Immature natural killer cell (primary cell): ENCODE measurements at places on chromosomes 16 and 17. TPM values are rescaled to one million over a fixed set of nuclear protein-coding genes. Genes with fewer than 3 reads are reported as not detected.

- H3K36me3 ChIP-seq = no peaks in the 10 kb centered on the region
- H3K27ac ChIP-seq = no peak overlapping the region
- no peak for DNase-seq
- H3K4me1 ChIP-seq = no peaks in the 10 kb centered on the region
- no peaks in the 10 kb centered on the region for H3K27me3 ChIP-seq
Measured at GRCh38 chr16:61362585-61362984, 673.7 kb downstream of the CDH8 start.

DNA sequence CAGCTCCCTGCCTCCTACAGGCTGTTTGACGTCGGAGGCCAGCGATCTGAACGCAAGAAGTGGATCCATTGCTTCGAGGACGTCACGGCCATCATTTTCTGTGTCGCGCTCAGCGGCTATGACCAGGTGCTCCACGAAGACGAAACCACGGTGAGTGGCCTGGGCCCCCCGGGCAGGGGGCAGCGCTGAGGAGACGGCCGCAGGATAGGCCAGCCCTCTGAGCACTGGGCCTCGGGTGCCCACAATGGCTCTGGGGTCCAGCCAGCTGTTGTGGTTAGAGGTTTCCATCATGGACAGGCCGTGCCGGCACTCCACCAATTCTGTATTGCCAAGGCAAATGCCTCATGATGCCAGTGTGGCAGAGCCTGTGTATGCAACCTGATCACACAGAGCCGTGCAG lies 88.6 kb downstream of the AMFR start:
- no peaks in the 10 kb centered on the region for H3K27me3 ChIP-seq
- H3K4me3 ChIP-seq = no peak overlapping the region
- H3K27ac ChIP-seq = no peak overlapping the region
- H3K4me1 ChIP-seq = no peaks in the 10 kb centered on the region
- H3K36me3 ChIP-seq = no peaks in the 10 kb centered on the region
- no peak for DNase-seq

DNA sequence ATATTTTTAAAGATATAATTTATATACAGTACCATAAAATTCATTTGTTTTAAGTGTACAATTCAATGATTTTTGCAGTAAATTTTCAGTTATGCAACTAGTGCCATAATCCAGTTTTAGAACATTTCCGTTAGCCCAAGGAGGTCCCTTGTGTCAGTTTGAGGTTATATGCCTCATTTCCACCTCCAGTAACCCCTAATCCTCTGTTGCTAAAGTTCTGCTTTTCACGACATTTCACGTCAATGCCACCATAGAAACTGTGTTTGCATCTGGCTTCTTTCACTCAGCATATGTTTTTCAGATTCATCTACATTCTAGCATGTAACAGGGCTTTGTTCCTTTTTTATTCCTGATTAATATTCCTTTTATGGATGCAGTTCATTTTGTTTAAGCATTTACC lies 42.4 kb upstream of the NUDT7 start:
- no peak overlapping the region for H3K27ac ChIP-seq
- H3K36me3 ChIP-seq = no peaks in the 10 kb centered on the region
- H3K4me1 ChIP-seq = no peaks in the 10 kb centered on the region
- H3K4me3 ChIP-seq = no peak overlapping the region

DNA sequence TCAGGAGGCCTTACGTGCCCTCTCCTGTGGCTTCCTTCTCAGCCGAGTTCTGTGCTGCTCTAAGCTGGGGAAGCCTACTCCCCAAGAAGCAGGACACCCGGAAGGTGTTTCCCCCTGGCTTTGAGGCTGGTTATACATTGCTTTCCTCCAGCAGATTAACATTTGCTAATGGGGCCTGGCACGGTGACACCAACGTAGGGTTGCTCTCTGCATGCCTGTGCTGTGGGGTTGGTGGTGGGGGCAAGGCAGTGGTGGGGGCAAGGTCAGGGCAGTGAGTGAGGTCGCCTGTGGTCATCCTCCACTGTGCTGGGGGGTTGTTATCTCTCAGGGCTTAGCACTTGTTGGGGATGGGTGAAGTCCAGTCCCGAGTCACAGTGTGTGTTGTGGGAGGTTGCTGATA lies 4.2 kb downstream of the USP6 start:
- no peak for DNase-seq
- H3K36me3 ChIP-seq = no peaks in the 10 kb centered on the region
- no peak overlapping the region for H3K4me3 ChIP-seq
- peaks cover 14% of the 10 kb centered on the region for H3K4me1 ChIP-seq

- peak overlapping the region; percentile 92 for H3K4me3 ChIP-seq
- peaks cover 17% of the 10 kb centered on the region for H3K27me3 ChIP-seq
- DNase-seq = no peak
- peak overlapping the region; percentile 95 for H3K27ac ChIP-seq
- no peaks in the 10 kb centered on the region for H3K36me3 ChIP-seq
- peaks cover 69% of the 10 kb centered on the region for H3K4me1 ChIP-seq
Measured at GRCh38 chr17:40070709-40071312, 8.0 kb downstream of the THRA start.

DNA sequence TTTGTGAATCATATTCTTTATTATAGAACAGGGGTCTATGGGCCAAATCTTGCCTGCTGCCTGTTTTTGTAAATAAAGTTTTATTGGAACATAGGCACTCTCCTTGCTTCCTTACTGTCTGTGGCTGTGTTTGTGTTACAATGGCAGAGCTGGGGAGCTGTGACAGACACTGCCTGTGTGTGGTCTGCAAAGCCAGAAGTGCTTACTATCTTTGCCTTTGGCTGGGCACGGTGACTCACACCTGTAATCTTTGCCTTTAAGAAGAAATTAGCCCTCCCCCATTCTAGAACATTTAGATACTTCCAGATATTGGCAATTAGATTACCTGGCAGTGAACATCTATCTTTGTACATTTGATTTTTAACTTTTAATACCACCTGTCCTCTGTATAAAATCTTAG lies 308.3 kb downstream of the FOXL1 start:
- no peaks in the 10 kb centered on the region for H3K4me1 ChIP-seq
- no peak for DNase-seq
- H3K27ac ChIP-seq = no peak overlapping the region
- no peaks in the 10 kb centered on the region for H3K36me3 ChIP-seq

- no peaks in the 10 kb centered on the region for H3K4me1 ChIP-seq
- H3K27me3 ChIP-seq = peaks cover 4% of the 10 kb centered on the region
Measured at GRCh38 chr16:11405331-11406176, 60.3 kb downstream of the RMI2 start.

- H3K27ac ChIP-seq = no peak overlapping the region
- no peak overlapping the region for H3K4me3 ChIP-seq
- no peaks in the 10 kb centered on the region for H3K4me1 ChIP-seq
- no peaks in the 10 kb centered on the region for H3K36me3 ChIP-seq
Measured at GRCh38 chr16:59543641-59544040, 809.5 kb upstream of the GOT2 start.

GRCh38 chr17:68542698-68543463 lies 30.7 kb downstream of the PRKAR1A start:
- no peak overlapping the region for H3K4me3 ChIP-seq
- no peaks in the 10 kb centered on the region for H3K27me3 ChIP-seq
- no peak for DNase-seq
- no peak overlapping the region for H3K27ac ChIP-seq

- no peak for DNase-seq
- H3K4me1 ChIP-seq = no peaks in the 10 kb centered on the region
- H3K36me3 ChIP-seq = no peaks in the 10 kb centered on the region
- no peaks in the 10 kb centered on the region for H3K27me3 ChIP-seq
- H3K4me3 ChIP-seq = no peak overlapping the region
Measured at GRCh38 chr17:32120141-32120540, 22.2 kb upstream of the RHOT1 start.

DNA sequence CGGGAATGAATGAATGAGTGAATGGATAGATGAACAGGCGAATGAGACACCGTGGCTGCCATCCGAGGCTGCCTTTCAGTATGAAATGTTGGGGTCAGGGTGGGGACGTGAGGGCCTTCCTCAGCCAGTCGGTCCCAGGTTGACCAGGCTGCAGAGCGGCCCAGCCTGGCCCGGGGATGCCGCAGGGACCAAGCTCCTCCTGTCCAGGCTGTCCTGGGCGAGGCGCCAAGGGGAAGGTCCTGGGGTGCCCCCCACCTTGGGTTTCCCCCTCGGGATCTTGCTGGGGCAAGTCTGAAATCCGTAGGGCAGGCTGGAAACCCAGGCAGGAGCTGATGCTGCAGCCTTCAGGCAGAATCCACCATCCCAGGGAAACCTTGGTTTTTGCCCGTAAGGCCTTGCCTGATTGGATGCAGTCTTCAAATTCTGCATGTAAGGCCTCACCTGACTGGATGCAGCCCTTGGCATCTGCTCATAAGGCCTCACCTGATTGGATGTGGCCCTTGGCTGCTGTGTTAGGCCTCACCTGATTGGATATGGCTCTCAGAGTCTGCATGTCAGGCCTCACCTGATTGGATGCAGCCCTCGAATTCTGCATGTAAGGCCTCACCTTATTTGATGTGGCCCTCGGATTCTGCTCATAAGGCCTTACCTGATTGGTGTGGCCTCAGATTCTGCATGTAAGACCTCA lies 61.7 kb upstream of the ZNF469 start:
- no peak overlapping the region for H3K4me3 ChIP-seq
- DNase-seq = no peak
- peaks cover 3% of the 10 kb centered on the region for H3K27me3 ChIP-seq
- no peaks in the 10 kb centered on the region for H3K4me1 ChIP-seq

DNA sequence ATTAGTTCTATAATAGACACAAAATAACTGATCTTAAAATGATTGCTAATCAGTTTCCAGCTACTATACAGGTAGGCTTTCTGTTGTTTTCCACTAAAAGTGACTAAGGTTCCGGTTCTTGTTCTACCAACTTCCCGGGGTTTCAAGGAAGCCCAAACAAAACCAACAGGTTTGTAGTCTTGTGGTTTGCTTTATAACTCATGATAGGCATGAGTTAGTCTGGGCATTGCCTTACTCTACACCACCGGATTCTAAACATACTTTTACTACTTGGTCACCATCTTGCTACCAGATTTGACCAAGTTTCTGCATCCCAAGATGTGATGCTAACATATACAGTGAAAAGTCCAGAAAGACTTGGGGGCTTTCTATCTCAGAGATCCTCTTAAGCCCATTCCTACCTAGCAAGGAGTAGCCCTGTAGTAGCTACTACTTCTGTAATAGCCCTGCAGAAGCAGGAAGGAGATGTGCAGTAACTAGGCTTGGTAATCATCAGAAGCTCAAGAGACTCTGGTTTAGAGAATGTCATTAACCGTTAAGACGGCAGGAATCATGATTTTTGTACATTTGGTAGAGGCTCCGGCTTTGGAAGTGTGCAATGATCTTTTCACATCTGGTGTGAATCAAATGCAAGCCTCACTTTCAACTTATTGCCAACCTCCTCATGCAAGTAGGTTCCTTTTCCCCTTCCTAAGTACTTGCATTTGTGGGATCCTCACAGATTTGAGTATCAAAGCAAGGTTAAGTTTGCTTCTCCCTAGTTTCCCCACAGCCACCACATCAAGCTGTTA lies 1.6 kb downstream of the FAM117A start:
- H3K4me1 ChIP-seq = peaks cover 62% of the 10 kb centered on the region
- no peak for DNase-seq
- H3K27me3 ChIP-seq = peaks cover 17% of the 10 kb centered on the region
- peaks cover 4% of the 10 kb centered on the region for H3K36me3 ChIP-seq

DNA sequence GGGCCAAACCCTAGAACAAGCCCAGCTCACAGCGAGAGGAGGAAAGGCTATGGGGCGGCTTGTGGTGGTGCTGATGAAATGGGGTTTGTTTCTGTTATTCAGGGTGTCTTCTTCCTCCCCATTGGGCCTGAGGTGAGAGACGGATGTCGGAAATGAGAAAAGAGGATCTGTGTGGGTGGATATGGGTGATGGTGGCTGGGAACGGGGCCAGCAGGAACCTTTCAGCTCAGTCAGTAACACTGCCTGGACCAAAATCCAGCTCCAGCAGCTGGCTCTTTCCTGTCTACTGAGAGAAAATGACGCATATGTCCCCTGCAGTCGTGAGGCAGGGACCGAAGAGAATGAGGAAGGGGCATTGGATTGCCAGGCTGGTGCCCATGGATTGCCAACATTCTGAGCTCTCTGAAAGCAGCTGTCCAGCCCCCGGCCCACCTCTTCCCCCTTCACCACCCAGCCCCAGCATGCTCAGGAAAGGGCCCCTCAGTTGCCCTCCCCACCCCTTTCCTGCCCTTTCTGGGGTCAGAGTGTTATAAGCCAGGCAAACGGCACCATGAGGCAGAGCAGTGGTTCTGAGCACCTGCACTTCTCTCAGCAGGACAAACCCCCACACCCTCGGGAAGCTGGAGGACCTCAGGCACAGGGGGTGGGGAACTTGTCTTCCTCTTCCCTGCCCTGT lies 4.0 kb downstream of the MYH3 start:
- peak overlapping the region; percentile 85 for H3K27ac ChIP-seq
- H3K4me1 ChIP-seq = peaks cover 41% of the 10 kb centered on the region
- peak; percentile 40 for DNase-seq
- H3K36me3 ChIP-seq = no peaks in the 10 kb centered on the region

GRCh38 chr17:44867841-44868240 lies 20.2 kb downstream of the HIGD1B start:
- no peak overlapping the region for H3K27ac ChIP-seq
- DNase-seq = no peak
- H3K4me3 ChIP-seq = no peak overlapping the region

The DECR2 gene
- polyA plus RNA-seq = 3.6 TPM

The COG7 gene
- 21.7 TPM for polyA plus RNA-seq

The CACNG3 gene
- polyA plus RNA-seq = not detected

The MYADML2 gene
- polyA plus RNA-seq = not detected

The TP53TG3E gene
- polyA plus RNA-seq = not detected

The TEDC2 gene
- 0.22 TPM for polyA plus RNA-seq

The PLD6 gene
- polyA plus RNA-seq = 1.4 TPM

The LHX1 gene
- not detected for polyA plus RNA-seq

The NECAB2 gene
- not detected for polyA plus RNA-seq
